ENCODE measurements at places on chromosomes 13 and 19.

DNA sequence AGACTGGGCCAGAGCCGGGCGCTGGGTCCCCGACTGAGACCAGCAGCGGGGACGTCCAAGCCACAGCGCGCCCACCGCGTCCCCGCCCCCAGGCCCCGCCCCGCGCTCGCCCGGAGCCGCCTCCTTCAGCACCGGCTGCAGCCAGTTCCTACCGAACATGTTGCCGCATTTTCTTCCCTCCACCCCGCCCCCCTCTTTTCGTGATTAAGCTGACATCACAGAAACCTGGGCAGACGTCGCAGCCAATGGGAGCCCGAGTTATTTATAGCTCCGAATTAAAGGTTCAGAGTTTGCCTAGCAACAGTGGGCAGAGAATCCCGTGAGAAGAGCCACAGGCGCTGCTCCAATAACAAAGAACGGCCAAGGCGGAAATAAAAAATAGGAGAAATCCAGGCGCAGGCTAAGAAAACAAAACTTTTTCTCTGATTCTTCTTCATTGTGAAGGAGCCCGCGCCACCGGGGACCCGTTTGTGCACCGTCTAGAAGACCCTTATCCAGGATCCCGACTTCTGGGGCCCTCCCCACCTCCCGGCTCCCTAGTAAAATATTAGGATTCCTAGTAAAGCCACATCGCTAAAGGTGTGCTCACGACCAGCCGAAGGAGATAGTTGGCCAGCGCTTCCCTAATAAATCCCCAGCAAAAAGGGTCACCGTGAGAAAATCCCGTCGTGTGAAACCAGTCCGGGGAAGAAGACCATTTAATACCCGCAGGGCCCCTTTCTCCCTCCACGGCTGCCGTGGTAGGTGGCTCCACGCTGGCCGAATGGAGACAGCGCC, 61.7 kb downstream of the SERP2 start:
- DNase-seq = peak; percentile 90

DNA sequence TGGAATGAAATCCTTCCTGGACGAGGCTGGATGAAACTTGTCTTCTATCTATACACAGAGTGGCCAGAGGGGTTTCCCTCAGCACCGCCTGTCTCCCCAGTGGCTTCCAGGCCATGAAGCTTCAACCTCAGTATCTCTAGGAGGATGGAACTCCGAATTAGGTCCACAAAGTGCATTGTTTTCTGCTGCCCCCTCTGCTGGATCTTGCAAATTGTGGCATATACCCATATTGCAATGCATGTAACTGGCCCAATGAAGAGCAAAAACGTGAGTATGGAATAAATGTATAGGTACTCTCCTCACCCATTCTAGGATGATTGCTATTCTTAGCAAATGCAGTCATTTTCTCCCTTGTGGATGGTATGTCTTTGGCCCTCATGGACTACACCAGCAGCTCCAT, 14.7 kb upstream of the LILRB4 start:
- no peak for DNase-seq

DNA sequence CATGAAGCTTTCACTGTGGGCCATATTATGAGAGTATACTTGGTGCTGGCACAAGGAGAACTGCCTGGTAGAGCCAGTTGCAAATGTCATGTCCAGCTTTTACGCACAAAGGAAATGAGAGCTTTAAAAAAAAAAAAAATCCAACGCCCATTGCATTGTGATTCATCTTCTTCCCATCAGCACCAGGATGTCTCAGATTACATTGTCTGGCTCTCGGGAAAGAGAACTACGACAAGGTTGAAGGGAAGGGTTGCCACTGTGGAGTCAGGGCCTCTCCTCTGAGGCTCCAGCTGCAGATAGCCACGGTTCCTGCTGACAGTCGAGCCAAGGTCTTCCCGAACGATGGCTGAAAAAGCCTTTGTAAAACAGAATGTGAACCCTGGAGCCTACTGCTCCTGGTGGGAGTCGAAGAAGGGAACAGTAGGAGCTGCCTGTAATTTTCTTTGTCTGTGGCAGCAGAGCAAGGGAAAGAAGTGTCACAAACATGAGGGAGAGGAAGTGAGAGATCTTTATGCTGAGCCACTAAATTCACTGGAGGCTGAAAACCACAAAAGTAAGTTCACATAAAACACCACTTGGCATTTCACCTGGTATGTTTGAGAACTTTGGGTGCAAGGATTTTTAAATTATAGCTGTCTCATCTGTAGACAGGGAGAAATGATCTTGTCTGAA, 704.7 kb downstream of the DIAPH3 start:
- peak; percentile 55 for DNase-seq

DNA sequence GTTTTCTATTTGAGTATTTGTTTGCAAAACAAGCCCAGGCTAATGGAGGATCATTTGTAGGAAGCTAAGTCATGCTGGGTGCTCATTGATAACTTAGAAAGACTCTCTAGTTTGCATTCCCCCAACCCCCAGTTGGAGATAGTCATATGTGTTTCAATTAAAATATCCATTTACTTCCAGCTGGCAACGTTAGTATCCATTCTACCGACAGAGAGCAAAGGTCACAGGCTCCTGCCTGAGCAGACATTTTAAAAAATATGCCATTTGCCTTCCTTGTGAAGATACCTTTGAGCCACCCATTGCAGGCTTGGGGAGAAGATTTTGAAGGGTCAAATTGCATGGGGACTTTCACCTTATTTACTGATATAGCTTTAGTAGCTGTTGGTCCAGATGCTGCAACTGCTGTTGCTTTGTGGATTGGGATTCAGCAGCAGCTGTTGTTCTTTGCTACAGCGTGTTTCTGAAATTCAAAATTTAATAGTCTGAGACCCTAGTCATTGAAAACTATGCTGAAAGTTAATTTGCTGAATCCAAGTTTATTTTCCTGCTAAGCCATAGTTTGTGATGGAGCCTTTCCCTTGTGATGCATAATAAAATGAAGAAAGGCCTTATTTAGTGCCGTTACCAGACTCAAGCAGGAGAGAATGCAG, 335.1 kb downstream of the GPC6 start:
- DNase-seq = no peak

DNA sequence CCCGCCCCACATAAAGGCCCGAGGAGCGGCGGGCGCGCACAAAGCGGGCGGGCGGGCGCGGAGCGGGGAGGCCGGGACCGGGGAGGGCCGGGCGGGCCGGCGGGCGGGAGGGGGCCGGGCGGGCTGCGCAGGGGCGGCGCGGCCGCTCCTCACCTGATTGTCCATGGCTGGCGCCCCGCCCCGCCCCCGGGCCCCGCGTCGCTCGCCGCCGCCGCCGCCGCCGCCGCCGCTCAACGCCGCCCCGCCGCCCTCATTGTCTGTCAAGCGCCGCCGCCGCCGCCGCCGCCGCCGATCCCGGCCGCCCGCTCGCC, 200 bp downstream of the MLLT1 start:
- no peak for DNase-seq

- no peak for DNase-seq
Measured at GRCh38 chr13:99075268-99076191, 97.7 kb upstream of the DOCK9 start.
